ENCODE measurements at places on chromosomes 4 and X.

DNA sequence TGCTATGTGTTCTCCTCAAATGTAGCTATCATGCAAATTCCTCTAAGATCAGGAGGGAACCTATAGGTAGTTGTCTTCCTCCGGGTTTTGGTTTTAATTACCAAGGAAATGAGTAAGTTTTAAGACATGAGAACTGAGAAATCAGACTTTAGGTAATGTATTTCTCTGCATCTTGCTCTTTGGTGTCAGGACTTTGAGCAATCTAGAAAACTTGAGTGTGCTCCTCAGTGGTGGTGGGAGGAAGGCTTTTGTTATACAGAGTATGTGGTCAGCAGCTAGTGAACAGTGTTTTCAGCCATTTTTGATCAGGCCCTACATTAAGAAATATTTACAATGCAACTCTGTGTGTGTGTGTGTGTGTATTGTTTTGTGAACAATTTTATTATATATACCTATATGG lies 224.1 kb downstream of the KLHL13 start:
- DNase-seq, result no peak

DNA sequence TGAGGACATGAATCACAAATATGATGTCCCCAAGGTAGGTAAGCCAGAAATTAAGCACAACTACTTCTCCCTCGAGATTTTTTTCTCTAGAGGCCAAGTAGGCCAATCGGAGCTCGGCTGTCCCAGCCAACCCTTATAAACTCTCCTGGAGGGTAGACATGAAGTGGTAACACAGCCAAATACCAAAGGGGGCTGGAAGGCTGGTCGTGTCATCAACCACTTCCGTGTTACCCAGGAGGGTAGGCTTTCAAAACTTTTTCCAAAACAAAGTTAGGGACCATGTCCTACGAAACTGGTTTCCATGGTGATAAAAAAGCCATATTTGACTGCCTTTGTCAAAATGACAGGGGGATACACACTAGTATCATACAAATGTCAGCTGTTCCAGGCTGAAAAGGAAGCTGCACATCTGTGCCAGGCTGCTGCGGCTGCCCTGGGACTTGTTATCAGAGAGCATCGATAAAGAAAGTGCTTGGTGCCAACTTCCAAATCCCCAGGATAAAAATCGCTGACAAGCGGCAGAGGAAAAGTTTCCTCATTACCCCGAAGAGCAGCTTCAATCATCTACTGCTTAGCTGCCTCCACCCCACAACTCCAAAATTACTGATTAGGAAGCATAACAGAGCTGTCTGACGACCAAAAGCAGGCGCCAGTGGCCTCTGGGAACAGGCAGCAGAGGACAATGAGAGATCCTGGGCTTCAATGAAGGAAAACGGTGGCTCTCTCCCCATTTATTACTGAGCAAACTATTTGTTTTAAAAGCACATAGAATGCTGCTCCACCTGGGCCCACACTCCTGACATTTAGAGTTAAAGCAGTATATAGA lies 20.8 kb downstream of the BCOR start:
- DNase-seq, result no peak

DNA sequence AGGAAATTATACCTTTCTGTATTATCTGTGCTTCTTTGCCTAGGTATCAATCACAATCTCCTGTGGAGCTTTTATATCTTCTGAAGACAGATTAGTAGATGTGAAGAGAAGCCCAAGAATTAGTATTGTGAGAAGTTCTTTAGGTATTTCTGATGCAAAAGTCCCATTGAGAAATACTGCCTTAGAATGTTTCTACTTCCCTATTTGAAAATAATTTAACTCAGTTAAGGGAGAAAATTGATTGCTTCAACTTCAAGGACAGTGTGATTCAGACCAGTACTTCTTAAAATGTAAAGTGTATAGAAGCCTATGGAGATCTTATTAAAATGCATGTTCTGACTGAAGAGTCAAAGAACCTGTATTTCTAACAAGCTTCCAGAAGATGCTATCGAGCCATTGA lies 9.0 kb downstream of the EIF1AX start:
- DNase-seq, result no peak

DNA sequence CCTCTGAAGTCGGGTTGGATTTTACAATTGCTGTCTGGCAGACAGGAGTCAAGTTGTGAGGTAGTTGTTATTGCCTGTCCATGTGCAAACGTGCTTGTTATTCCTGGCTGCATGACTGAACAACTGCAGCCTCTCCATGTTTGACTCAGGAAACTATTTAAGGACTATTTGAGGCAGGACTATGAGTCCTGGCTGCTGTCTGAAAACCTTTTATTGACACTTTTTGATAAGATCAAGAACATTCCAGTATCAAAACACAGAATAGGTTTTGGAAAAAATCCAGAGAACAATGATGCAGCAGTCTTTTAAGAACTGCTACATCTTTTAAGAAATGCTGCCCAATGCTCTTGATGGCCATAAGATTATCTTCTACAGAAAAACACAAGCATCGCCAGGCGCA lies 10.0 kb upstream of the SPRY1 start:
- peak; percentile 22 for DNase-seq

- no peak for DNase-seq
Measured at GRCh38 chrX:136781180-136781797, 557 bp upstream of the ARHGEF6 start.

- no peak for DNase-seq
Measured at GRCh38 chr4:82611982-82612381, 50.2 kb upstream of the TMEM150C start.

All from fibroblast of skin of right biceps (primary cell).